NAMALWA (cell line): ENCODE measurements at places on chromosomes 1 and 21.
A peak's percentile ranks its signal among the peaks of the same experiment; 100 is the strongest.

DNA sequence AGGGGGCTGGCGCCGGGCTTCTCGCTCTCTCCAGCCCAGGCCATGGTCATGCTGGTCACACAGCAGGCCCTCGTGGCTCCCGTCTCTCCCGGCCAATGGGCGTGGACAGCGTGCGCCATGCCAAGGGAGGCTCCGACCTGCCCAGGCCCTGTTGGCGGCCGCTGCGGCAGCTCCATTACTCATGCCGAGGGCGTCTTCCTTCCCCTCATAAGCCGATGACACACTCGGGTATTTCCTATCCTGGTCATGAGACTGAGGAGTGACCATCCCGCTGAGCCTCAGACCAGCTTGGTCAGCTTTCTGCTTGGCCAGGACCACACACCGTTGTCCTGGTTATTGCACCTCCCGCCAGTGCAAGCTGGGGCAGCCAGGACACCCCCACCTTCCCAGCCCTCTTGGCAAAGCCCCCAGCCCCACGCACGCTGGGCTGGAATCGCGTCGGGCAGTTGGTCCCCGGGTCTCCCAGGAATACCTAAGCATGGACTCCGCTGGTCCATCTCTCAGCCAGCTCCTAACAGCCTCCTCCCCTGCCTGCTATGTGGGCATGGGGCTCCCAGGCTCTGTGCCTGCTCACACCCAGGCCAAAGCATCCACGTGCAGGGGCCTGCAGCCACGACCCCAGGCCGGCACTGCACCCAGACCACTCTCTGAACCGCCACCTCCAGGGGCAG lies 49.8 kb downstream of the ARHGEF16 start:
- no peak for DNase-seq

GRCh38 chr1:5513846-5514526 lies 478.2 kb downstream of the NPHP4 start:
- DNase-seq, result no peak

DNA sequence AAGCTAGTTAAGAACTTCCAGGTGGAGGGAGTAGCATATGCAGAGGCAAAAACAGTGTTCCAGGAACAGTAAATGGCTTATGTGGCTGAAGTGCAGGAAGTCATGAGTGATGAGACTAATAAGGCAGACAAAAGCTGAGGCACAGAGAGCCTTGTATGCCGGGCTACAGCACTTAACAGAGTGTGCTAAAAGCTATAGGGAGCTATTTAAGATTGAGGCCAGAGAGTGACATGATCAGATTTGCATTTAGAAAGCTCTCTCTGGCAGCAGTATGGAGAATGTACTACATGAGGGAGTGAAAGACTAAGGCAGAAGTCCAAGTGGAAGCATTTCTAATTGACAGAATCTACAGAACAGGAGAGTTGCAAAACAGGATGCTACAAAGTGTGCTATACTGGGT lies 38.6 kb downstream of the WASF2 start:
- DNase-seq, result no peak

GRCh38 chr21:41653954-41654491 lies 112.8 kb downstream of the RIPK4 start:
- DNase-seq, result no peak

- peak; percentile 38 for DNase-seq
Measured at GRCh38 chr1:43834280-43835081, 99.1 kb upstream of the ARTN start.

DNA sequence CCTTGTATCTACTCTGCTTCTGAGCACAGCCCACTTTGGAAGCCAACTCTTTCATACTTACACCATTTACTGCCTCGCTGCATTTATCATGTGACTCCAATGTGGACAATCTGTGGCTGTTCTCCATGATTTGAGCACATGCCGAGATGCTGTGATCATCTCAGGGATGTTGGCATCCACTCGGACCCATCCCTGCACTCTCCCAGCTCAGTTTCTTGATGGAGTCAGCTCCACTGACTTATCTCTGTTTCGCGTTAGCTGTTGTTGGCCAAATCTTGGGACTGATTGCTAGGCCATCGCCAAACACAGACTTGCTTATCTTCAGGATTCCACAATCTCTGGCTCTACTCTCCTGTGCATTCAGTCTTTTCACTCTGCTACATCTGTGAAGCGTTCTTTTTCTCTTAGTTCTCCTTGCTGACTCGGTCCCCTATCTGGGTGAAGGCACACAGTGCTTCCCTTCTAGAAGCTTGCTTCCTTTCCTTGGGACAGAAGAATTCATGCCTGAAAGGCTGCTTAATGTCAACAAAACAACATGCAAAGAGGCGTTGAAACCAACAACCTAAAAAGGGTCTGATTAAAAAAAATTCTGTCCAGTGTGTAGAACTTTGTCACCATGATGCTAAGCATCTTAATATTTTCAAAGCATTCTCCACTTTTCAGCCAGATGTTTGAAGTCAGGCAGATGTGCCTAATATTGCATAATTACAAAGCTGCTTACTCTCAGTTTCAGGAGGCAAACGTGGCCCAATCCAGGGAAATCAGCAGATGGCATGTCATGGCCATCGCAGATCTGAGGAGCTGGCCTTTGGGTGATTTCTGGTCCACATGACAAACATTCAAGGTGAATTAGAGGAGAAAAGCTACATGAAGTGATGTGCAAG lies 120.7 kb downstream of the NGF start:
- DNase-seq, result no peak
